ENCODE measurements at places on chromosomes 12 and 14.
A peak's percentile ranks its signal among the peaks of the same experiment; 100 is the strongest.

DNA sequence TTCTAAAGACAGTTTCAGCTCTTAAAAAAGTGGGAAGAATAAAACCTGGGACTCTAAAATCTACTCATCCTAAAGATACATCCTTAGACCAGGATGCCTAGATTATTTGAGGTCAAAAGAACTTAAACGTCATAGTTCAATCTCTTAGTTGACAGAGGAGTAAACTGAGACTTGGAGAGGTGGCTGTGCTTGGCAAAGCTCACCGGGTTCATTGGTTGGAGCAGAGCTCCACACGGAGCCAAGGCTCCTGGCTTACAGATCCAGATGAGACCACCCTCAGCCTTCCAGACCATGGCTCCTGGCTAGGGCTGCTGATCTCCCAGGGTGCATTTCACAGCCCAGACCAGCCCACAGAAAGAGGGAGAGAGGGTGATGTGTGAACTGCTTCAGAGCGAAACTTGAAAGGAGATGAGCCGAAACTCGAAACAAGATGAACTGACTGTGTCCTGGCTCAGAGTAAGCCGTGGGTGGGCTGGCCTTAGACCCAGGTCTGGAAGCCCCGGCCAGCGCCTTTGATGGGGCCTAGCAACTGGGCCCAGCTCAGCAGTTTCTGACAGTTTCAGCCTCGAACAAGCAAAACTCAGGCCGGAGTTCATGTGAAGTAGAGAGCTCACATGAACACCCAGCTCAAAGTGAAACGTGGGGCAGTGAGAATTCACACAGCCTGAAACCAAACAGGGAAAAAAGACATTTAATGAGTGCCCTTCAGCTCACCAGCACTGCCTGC, 1044.8 kb downstream of the BCL11B start:
- DNase-seq: no peak

- no peak for DNase-seq
These were observed 46.3 kb upstream of the BCL11B start for GRCh38 chr14:99318091-99318958.

GRCh38 chr12:112705037-112705632, 86.4 kb upstream of the RPH3A start:
- no peak for DNase-seq

- no peak for DNase-seq
These were observed 100.2 kb upstream of the ALX1 start for GRCh38 chr12:85179680-85180270.

- DNase-seq: no peak
These were observed 120.4 kb upstream of the LRIG3 start for GRCh38 chr12:59040656-59041055.

GRCh38 chr12:114167431-114167830, 201.3 kb upstream of the RBM19 start:
- no peak for DNase-seq

- no peak for DNase-seq
These were observed 12.2 kb upstream of the NR2C1 start for GRCh38 chr12:95085612-95086011.

GRCh38 chr14:77989441-77989991, 180.7 kb upstream of the NRXN3 start:
- no peak for DNase-seq

- DNase-seq: no peak
These were observed 938.0 kb upstream of the FLRT2 start for GRCh38 chr14:84591827-84592445.

DNA sequence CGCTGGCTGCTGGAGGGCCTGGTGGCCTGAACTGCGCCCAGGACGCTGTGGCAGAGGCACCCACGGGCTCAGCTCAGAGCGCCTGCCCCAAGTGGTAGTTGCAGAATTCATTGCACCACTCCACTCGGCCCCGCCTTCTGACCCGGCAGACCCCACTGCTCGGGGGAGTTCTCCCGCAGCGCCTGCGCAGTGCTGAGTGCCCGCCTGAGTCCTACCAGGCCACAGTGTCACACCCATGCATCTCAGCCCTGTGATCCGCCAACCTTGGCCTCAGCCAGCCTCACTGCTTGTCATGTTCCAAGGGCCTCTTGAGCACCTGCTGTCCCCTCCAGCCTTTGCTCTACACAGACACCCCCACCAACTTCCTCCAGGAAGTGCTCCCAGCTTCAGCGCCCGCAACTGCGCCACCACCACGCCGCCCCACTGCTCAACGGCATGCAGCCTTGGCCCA, 12.2 kb downstream of the DEGS2 start:
- DNase-seq: peak; percentile 17

- DNase-seq: no peak
These were observed 171.4 kb downstream of the TMTC3 start for GRCh38 chr12:88313554-88313953.

DNA sequence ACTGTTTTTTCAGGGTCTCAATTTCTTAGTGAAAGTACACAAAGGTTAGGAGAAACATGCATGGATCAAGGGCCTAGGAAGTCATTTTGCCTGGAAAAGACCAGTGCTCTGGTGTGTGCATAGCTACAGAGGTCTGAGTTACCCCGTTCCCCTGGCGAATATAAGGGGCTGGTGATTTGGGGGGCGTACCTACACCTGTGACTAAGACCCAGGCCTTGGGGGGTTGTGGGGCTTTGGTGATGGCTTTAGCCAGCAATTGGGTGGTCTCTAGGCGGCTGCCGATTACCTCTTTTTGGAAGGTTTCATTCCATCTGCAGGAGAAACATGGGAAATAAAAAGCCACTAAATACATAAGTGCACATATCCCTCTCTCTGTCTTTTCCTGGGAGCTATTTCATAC, 1.1 kb downstream of the SDR39U1 start:
- no peak for DNase-seq

GRCh38 chr12:27733052-27733656, 22.5 kb downstream of the MRPS35 start:
- peak; percentile 17 for DNase-seq

GRCh38 chr14:101878211-101878821, 86.1 kb upstream of the DYNC1H1 start:
- no peak for DNase-seq

DNA sequence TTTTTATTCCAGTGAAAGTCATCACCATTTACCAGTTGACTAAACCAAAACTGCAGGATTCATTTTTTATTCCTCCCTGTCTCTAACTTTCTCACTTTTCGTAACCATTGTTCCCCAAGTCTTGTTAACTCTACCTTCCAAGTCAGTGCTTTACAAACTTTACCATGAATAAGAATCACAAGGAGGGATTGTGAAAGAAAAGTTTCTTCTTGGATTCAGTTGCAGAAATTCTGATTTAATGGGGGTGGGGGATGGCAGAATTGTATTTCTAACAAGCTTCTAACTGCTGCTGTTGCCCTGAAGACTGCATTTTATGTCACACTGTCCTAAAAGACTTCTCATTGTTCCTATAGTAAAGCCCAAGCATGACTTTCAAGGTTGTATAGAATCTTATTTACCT, 5.0 kb upstream of the RAB21 start:
- no peak for DNase-seq

DNA sequence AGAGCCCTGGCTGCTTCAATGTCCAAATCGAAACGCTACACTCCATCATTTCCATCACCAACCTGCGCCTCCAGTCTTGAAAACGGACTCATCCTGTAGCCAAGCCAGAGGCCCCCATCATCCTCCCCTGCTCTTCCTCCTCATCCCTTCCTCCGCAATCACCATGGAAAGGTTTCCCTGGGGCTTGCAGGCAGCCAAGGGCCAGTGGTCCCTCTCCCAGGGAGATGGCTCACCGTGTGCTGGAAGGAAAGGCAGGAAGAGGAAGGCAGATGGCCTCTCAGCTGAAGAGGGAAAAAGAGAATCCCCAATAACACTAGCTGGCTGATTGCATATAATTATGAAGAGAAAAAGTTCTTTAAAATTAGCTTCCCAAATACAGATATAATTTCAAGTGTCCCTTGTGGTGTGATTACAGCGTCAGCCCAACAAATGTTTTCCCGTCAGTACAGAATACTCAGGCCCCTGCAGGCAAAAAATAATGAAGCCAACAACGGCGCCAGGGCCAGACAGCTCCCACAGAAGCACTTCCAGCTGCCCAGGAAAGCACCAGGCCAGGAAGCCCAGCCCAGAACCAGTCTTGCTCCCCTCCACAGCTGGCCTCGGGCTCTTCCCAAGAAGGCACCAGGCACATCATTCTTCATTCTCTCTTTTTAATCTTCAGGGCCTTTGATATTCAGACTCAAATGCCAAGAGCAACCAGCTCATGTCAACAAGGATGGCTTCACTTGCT, 24.7 kb downstream of the ITPK1 start:
- no peak for DNase-seq

- DNase-seq: no peak
These were observed 1.9 kb downstream of the RIMKLB start for GRCh38 chr12:8699714-8700113.

DNA sequence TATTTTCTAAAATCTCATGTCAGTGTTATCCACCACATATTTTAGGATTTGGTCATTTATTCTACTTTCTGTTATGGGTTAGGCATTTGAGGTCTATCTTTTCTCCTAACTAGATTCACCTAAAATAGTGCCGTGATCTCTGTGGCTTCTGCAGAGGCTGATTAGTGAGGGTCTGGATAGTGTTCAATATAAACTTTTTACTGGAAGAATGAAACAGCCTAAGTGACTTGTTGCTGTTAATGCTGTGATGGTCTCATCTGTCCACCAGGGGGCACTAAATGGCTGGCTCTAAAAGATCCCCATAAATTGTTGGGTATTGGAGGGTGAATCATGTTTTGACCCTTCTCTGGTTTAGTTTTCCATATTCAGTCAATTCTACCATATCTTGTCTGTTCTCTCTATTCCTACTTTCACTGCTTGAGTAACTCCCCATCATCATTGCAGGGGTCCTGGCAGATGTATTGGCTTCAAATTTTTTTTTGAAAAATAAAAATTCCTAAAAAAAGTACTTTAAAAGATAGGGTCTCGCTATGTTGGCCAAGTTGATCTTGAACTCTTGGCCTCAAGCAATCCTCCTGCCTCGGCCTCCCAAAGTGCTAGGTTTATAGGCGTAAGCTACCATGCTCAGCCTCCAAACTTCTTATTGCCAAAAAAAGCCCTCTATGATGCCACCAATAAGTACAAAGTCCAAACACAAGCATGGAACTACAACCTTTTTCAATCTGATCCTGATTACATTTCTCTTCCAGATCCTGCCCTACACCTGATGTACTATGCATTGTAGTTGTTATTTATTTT, 6.9 kb downstream of the PABPN1 start:
- DNase-seq: no peak

- no peak for DNase-seq
These were observed 26.2 kb upstream of the PDE3A start for GRCh38 chr12:20342111-20342510.

- DNase-seq: no peak
These were observed 73.5 kb upstream of the ARHGAP5 start for GRCh38 chr14:32003585-32003984.

DNA sequence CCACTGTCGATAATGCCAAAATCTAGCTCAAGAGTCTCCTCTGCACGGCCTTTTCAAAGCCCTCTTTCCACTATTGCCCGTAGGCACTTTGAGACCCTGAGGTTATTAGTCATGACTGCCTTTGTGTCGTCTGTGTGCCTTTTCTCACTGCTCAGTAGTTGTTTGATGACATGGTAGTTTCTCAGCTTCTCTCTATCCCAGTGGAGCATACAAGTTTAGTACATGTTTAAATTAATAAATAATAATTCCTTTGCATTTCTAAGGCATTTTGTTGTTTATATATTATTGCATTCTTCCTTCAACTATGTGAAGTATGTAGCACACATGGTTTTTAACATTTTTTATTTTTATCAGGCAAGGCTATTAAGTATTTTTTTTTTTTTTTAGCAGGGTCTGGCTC, 458.1 kb downstream of the PCNX1 start:
- no peak for DNase-seq

DNA sequence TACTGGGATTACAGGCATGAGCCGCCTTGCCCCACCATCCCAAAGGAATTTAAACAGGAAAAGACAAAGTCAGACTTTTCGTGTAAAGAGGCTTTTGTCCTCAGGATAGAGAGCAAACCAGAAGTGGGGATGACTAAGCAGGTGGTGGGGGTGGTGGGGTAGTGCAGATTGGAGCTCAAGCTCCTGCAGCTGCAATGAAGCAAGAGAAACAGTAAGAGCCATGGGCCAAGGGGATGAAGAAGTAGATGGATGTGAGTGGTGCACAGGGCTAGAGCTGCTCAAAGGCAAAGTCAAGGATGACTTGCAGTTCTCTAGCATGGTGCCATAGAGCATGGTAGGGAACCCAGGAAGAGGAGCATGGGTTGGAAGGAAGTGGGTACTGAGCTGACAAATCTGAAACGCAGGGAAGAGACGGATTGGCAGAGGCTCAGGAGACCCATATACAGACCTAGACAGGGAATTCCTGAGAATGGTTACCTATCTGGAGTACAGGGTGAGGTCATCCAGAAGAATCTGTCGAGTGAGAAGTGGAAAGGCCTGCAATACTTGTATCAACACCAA, 11.4 kb upstream of the RNF34 start:
- no peak for DNase-seq

- DNase-seq: no peak
These were observed 251.0 kb upstream of the FOXG1 start for GRCh38 chr14:28515571-28515970.

GRCh38 chr12:62686938-62687337, 220.3 kb downstream of the MON2 start:
- no peak for DNase-seq

- DNase-seq: no peak
These were observed 1.4 kb upstream of the CLMN start for GRCh38 chr14:95320955-95321600.

GRCh38 chr12:29223426-29223825, 74.3 kb downstream of the FAR2 start:
- DNase-seq: no peak

GRCh38 chr14:95440496-95440895, 76.0 kb downstream of the SYNE3 start:
- no peak for DNase-seq

DNA sequence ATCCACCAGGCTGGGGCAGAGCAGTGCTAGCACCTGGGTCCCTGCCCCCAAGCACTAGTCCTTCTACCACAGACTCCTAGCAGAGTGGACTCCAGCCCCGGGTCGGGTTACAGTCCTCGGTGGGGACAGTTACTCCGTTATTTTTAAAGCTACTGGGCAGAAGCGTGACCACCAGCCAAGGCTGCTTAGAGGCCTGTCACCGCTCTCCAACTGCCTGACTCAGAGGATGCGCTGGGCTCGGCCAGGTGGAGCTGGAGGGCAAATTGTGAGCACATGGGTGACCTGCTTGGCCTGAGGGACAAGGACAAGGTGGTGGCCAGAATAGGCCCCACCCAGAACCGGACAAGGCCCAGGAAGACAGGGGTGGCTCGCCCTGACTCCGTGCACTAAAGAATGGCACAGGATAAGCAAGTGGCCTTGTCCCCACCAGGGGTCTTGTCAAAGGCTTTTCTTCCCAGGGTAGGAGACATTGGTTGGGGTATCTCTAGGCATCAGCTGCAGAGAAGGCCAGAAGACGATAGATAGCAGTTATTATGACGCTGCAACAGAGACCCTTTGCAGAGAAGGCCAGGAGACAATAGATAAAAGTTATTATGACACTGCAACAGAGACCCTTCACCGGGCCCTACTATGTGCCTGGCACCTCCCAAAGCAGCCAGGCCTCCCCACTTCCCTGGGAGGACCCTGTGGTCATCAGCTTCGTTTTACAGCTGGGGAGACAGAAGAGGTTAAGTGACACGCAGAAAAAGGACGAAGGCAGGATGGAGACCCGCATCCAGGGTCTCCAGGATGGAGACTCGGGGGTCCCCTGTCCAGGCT, 1.6 kb downstream of the ABCB9 start:
- DNase-seq: no peak
